ENCODE measurements at places on chromosomes 2 and 18.

DNA sequence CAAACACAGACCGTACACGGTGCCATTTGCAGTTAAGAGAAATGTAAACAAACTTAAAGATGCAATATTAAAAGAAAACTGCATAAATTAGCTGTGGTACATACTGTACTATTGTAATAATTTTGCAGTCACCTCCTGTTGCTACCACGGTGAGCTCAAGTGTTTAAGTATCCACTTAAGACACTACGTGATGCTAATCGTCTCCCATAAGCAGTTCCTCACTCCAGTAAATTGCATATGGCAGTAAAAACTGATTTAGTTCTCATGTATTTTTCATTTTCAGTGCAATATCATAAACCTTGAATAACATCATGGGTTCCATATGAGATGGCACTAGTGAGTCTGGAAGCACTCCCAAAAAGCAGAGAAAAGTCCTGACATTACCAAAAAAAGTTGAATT lies 14.4 kb downstream of the CLEC4F start:
- DNase-seq = no peak

GRCh38 chr2:15147591-15147990 lies 413.5 kb downstream of the NBAS start:
- DNase-seq = no peak

GRCh38 chr2:20145497-20146193 lies 79.3 kb downstream of the SDC1 start:
- DNase-seq = no peak

- no peak for DNase-seq
These were observed 32.6 kb downstream of the TNS1 start for GRCh38 chr2:217970206-217970605.

DNA sequence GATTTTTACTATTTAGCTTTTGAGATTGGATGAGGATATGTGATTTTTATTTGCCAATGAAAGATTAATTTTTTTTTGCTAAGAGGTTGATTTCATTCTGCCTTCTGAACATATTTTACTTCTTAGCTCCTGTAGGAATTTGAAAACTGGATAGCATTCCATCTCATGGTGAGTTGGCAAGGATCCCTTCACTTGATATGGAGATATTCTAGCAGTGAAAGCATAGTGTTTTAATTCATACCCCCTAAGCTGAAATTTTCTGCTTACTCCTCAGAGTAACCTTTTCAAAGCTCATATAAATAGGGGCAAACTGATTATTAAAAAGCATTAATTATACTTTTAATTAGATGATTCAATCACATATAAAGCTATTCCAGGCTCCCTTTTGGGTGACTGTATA lies 61.0 kb upstream of the KCNJ3 start:
- no peak for DNase-seq

DNA sequence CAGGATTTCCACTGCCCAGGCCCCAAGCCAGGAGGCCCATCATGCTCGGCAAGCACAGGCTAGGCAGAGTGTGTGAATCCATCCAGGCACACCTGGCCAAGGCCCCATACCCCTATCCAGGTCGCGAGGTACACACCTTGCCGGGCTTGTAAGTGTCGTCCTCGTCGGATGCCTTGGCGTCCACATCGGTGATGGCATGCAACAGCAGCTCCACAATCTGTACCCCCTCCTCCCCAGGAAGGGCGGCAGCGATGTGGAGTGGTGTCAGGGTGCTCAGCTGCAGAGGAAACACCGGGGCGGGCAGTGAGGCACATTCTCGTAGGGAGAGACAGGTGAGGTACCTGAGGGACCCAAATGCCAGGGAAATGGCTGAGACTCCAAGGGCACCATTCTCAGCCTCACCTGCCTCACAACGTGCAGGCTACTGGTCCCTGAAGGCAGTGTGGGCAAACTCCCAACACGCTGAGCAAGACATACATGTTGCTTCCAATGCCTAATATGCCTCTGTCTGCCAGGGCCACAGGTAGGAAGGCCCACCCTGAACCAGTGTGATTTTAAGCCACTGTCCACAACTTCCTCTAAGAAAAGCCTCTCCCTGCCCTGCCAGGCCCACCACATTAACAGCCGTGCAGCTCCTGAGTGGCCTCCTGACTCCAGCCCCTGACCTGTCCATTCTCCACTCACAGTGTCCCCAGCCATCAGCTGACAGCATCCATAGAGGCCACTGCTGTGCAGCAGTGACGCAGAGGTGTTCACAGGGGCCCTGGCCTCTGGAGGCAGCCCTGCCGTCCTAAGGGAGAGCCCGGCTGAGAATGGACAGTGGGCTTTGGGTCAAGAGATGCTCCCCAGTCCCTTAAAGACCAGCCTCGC lies 44.9 kb downstream of the ANKMY1 start:
- DNase-seq = no peak

DNA sequence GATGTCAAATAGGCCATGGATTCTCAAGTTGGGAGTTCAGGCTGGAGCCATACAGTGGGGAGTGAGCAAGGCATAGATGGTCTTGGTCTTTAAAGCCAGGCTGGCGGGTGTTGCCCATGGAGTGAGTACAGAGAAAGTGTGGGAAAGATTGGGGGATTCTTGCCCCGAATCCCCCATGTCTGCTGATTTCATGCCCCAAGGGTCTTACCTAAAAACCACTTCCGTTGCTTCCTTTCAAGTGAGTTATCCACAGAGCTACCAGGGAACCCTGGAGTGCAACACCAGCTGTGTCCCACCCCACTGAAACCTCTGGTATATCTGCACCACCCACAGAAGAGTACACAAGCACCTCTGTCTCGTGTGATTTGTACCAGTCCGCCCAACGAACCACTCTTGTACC lies 31.4 kb downstream of the FHOD3 start:
- no peak for DNase-seq

DNA sequence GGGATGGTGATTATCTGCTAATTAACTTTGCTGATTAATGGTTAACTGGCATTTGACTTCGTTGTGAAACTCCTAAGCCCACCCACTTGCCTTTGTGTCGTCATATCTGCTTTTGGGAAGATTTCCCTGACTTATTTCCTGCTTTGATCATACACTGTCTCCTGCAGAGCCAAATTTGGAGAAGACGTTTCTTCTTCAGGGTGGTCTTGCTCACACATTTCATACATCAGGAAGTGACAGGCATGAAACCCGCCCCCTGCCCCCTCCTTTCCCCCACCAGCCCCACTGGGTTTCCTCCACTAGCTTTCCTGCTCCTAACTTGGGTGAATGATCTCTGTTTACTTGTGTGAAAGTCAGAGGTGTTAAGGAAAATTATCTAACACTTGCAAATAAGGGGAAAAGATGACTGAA lies 300.1 kb downstream of the TSN start:
- no peak for DNase-seq

Measured in activated CD4-positive, alpha-beta T cell treated with anti-CD3 and anti-CD28 coated beads, Interleukin-2, amount 50 U/mL, for 48 hours (primary cell).